ENCODE measurements at places on chromosomes 1 and 21. TPM values are rescaled to one million over a fixed set of nuclear protein-coding genes. Genes with fewer than 3 reads are reported as not detected.

USH2A gene
- 3.6 TPM for total RNA-seq

DNA sequence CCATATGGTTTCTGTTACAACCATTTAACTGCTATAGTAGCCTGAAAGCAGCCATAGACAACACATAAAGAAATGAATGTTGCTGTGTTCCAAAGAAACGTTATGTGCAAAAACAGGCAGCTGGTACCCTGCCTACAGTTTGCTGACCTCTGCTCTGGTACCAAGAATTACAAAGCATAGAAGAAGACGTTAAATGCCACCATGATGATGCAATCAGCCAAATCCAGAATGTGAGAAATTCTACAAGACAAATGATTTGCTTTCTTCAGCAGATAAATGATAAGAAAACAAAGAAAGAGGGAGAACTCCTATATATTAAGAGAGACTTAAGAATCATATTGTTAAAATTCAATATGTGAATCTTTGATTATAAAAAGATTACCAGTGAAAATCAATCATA lies 97.8 kb upstream of the PDE4B start:
- H3K36me3 ChIP-seq: no peaks in the 10 kb centered on the region
- H3K27ac ChIP-seq: no peak overlapping the region
- H3K27me3 ChIP-seq: peaks cover 12% of the 10 kb centered on the region
- no peak overlapping the region for H3K4me3 ChIP-seq
- H3K4me1 ChIP-seq: peaks cover 21% of the 10 kb centered on the region

ANGPTL3 gene
- total RNA-seq: not detected

GRCh38 chr1:97907886-97908285 lies 12.9 kb downstream of the DPYD start:
- H3K27me3 ChIP-seq: no peaks in the 10 kb centered on the region
- peaks cover 28% of the 10 kb centered on the region for H3K4me1 ChIP-seq
- no peak for DNase-seq
- no peak overlapping the region for H3K4me3 ChIP-seq
- H3K36me3 ChIP-seq: no peaks in the 10 kb centered on the region
- no peak overlapping the region for H3K27ac ChIP-seq

DNA sequence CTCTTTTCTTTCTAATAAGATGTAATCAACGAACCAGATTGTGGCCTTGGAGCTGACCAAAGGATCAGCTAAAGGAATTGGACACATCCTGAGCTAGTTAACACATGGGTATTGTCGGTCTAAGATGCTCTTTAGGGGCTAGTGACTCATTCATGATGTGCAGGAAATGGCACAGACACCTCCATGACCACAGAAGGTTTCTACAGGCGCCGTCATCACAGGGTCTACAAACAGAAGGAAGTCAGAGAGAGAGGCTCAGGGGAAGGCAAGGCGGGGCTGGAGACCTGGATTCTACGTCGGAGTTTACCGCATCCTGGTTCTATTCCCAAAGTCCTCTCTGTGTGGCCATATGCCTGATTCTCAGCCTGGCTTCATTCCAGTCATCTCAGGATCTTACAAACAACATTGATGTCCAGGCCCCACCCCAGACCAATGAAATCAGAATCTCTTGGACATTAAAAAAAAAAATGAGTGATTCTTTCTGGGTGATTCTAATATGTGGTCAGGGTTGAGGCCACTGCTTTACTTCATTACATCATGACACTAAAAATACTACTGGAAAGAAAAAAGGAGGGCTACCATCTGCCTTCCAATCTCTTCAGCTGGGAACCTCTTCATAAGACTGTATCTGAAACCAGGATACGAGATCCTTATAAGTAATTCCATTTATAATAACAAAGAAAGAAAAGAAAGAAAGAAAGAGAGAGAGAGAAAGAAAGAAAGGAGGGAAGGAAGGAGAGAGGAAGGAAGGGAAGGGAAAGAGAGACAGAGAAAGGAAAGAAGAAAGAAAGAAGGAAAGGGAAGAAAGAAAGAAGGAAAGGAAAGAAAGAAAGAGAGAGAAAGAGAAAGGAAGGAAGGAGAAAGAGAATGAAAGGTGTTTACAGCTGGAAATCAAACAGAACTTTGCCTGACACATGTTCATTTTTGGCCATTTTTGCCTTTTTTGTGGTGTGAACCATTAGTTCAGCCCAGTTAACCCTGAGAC lies 11.6 kb upstream of the KCNJ15 start:
- H3K27ac ChIP-seq: no peak overlapping the region
- H3K4me1 ChIP-seq: peaks cover 13% of the 10 kb centered on the region
- DNase-seq: no peak
- no peak overlapping the region for H3K4me3 ChIP-seq
- H3K27me3 ChIP-seq: no peaks in the 10 kb centered on the region

LCA5L gene
- 0.80 TPM for total RNA-seq

DNA sequence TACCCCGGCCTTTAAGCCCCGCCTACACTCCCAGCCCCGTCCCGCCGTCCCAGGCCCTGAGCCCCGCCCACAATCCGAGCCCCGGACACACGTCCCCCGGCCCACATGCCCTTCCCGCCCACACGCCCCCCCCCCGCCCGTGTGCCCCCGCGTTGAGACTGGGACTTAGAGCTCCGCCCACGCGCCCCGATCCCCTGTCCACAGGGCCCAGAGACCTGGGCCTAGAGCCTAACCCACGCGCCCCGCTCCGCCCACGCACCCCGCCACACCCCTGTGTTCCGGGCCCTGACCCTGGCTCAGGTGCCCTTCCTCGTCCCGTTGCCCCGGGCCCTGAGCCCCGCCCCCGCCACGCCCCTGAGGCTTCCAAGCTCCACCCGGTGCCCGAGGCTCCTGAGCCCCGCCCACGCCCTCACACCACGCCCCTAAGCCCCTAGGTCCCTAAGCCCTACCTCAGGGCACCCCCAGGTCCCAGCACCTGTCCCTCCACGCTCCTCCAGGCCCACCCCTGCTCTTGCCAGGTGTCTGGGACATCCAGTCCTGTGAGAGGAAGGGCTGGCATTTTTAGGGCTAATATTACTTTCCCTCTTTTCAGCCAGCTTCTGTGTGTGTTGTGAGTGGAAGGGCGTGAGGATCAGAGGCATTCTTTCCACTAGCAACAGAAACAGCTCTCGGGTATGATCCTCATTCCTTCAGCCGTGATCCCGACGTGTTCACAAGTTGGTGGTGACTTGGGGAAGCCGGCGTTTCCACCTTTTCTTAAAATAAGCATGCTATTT lies 552 bp upstream of the GPR157 start:
- peak; percentile 89 for DNase-seq
- peaks cover 47% of the 10 kb centered on the region for H3K4me1 ChIP-seq
- H3K27ac ChIP-seq: peak overlapping the region; percentile 94
- no peaks in the 10 kb centered on the region for H3K27me3 ChIP-seq
- no peaks in the 10 kb centered on the region for H3K36me3 ChIP-seq
- H3K4me3 ChIP-seq: peak overlapping the region; percentile 86

LMX1A gene
- total RNA-seq: 0.11 TPM

SELENBP1 gene
- 66.3 TPM for total RNA-seq

DNA sequence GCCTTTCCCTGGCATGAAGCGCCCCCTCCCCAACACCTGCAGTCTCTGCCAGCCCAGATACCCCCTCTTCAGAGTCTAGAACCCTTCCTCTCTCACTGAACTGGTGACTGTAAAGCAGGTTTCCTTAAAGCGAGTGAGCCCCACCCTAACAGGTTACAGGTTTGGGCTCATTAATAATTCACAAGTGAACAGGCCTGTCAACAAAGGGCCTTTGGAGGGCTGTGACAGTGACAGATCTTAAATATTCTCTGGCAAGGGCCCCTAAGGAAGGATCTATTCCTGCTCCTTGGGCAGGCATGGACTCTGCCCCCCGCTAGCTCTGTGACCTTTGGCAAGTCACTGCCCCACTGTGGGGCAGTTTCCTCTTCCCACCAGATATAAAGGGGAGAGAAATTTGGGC lies 5.6 kb upstream of the TTC39A start:
- H3K27me3 ChIP-seq: peaks cover 19% of the 10 kb centered on the region
- no peak overlapping the region for H3K4me3 ChIP-seq
- DNase-seq: no peak
- H3K4me1 ChIP-seq: peaks cover 7% of the 10 kb centered on the region

- H3K27ac ChIP-seq: no peak overlapping the region
- H3K27me3 ChIP-seq: no peaks in the 10 kb centered on the region
- no peaks in the 10 kb centered on the region for H3K36me3 ChIP-seq
- no peak for DNase-seq
- H3K4me3 ChIP-seq: no peak overlapping the region
Measured at GRCh38 chr1:66624412-66625060, 90.6 kb downstream of the SGIP1 start.

COL18A1 gene
- 66.5 TPM for total RNA-seq

GRCh38 chr21:46112725-46113215 lies 14.9 kb downstream of the COL6A2 start:
- H3K4me3 ChIP-seq: no peak overlapping the region
- no peaks in the 10 kb centered on the region for H3K27me3 ChIP-seq

GRCh38 chr1:198664068-198664788 lies 25.4 kb downstream of the PTPRC start:
- no peak overlapping the region for H3K4me3 ChIP-seq
- H3K4me1 ChIP-seq: no peaks in the 10 kb centered on the region
- DNase-seq: no peak

DNA sequence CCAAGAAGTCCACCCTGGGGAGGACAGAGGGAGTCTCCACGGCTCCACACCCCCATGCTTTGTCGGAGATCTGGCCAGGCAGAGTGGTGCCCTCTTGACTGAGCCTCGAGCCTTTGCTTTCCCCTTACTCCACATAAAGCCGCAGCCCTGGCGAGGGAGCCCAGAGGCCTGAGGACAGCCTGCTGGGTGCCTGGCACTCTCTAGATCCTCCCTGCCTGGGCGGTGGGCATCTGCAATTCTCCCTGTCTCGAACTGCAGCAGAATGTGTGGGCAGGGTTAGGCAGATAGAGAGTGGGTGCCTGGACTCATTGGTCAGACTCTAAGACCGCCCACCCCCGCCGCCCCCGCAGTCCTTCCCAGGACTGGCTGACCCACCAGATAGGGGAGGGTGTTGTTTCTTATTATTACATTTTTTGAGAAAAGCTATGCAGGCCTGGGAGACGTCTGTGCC lies 13.9 kb downstream of the EPHX1 start:
- peaks cover 79% of the 10 kb centered on the region for H3K4me1 ChIP-seq
- no peaks in the 10 kb centered on the region for H3K27me3 ChIP-seq
- no peak overlapping the region for H3K4me3 ChIP-seq
- no peak for DNase-seq

GRCh38 chr1:161738627-161739287 lies 10.8 kb upstream of the DUSP12 start:
- no peak overlapping the region for H3K4me3 ChIP-seq
- peaks cover 8% of the 10 kb centered on the region for H3K4me1 ChIP-seq
- DNase-seq: peak; percentile 26
- peak overlapping the region; percentile 48 for H3K27ac ChIP-seq

EDARADD gene
- 1.4 TPM for total RNA-seq
